ENCODE measurements at places on chromosomes 1 and 21.

DNA sequence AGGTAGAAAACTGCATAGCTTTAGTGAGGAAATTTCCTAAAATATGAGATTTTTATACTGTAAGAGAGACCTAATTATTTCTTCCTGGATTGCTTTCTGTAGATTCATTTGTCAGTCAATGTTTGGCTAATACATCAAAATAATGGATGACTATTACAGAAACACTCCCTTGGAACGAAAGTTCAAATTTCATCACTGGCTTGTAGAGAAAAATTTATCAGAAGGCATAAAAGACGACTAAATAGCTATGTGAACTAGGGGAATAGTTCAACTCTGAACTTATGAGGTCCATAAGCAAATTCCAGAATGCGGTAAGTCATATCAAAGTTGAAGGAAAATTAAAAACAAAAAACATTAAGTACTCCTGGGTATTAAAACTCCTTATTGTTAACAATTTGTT is 36.0 kb downstream of the WNT2B start:
- no peak for DNase-seq

GRCh38 chr21:37742115-37742514 is 174.1 kb downstream of the KCNJ6 start:
- no peak for DNase-seq

- no peak for DNase-seq
Measured at GRCh38 chr1:32521165-32521564, 18.1 kb upstream of the ZBTB8A start.

GRCh38 chr1:193418745-193419058 is 232.3 kb upstream of the B3GALT2 start:
- no peak for DNase-seq

DNA sequence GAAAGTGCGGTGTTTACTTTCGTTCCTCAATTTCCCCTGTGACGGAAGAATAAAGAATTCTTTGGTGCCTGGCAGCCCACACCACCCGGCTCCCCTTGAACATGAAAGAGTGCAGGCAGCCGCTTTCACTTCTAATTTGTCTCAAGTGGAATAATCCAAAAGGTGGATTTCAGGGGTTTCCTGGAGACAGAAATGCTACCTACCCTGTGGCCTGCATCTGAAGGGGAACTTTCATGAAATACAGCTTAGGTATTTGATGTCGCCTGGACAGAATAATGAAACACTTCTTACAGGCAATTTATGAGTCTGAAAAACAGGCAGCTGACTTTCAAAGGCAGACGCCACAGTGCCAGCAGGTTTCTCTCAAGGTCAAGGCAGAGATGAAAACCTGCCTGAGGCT is 169.5 kb upstream of the USP24 start:
- DNase-seq = no peak

DNA sequence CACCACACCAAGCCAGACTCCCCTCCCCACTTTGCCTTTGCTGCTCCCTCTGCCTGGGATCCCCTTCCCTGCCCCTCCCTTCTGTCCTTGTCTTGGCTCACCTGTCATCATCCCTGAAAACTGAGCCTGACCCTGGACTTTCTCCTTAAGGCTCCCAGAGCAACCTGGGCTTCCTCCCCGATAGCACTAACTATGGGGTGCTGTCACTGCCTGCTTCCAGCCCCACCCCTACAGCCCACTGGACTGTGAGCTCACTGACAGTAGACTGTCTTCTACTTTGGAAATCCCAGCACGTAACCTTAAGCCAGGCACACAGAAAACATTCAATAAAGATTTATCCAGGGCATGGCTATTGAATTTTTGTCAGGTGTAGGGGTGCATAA is 9.5 kb upstream of the CSF1 start:
- DNase-seq = no peak

- no peak for DNase-seq
Measured at GRCh38 chr1:219171192-219171935, 2.3 kb upstream of the LYPLAL1 start.

DNA sequence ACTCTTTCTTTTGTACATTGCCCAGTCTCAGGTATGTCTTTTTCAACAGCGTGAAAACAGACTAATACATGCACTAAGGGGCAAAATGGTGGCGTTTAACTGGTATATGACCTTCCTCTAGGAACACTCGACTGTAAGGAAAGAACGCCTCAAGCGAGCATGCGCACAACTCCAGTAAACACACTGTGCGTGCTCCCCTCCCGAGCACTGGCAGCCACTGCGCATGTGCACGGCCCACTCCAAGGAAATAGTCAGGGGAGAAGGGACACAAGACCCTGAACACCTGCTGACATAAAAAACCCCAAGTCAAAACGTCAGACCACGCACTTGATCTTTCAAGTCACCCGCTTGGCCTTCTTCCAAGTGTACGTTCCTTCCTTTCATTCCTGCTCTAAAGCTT is 173.5 kb downstream of the NPHP4 start:
- DNase-seq = no peak

Measured in caudate nucleus (tissue), 63 donors.